ENCODE measurements at places on chromosomes 4 and X.

DNA sequence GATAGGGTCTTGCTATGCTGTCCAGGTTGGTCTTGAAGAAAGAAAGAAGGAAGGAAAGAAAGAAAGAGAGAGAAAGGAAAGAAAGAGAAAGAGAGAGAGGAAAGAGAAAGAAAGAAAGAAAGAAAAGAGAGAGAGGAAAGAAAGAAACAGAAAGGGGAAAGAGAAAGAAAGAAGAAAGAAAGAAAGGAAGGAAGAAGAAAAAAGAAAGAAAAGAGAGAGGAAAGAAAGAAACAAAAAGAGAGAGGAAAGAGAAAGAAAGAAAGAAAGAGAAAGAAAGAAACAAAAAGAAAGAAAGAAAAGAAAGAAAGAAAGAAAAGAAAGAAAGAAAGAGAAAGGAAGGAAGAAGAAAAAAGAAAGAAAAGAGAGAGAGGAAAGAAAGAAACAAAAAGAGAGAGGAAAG is 95.8 kb upstream of the SHOX start:
- no peak for DNase-seq

DNA sequence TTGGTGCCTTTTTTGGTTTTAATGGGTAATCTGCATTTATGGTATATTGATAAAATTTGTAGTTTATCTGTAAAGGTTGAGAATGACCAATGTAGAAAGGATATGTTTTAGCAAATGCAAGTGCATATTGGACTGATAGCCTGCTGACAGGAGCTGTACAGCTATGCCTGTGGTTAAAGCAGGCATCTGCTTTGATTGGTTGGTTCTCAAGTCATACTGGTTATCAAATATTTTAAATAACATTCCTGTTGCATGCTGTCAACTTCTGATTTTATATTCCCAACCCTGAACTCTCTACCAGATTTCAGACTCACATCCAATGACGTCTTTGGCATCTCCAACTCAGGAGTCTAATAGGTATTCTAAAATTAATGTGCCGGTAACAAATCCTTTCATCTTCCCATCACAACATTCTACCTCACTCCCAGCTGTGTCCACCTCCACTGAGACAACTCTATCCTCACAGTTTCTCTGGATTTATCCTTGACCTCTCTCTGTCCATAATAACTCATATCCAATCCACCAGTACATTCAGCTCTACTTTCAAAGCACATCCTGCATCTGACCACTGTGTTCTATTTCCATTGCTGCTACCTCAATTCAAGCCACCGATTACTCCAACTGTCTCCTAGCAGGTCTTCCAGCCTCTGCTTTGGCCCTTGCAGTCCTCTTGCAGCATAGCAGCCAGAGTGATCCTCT is 125.7 kb downstream of the CAMK2D start:
- DNase-seq, result peak; percentile 25

- no peak for DNase-seq
Measured at GRCh38 chrX:73817393-73818199, 254.6 kb downstream of the CHIC1 start.

DNA sequence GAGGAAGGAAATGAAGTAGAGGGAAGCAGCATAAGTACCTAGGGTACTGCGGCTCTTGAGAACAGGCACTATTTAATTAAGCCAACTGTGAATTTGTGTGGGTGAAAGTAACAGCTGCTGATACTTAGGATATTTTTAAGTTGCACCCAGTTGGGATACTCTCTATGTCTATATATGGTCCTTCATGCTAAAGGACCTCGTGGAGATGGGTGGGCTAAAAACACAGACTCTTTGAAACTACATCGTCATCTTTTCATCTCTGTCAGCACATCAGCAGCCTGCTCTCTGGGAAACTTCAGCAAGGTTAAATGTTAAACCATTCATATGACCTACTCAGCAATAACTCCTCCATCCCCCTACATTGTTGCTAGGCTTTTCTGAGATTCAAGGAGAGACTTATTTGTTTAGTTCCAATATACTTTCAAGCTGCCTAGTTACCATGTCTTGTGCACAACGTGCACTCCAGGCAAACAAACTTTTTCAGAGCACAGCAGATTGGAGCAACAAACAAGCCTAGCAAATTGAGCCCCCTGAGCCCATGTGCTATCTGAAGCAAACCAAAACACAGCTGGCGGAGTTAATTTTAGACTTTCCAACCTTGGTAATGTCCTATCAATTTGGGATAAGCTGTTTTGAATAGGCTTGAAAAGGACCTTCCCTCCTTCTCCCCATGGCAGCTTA is 6.2 kb upstream of the MOB1B start:
- peak; percentile 40 for DNase-seq

GRCh38 chr4:154029171-154029570 is 240.3 kb upstream of the SFRP2 start:
- no peak for DNase-seq

- DNase-seq, result no peak
Measured at GRCh38 chr4:149574971-149575370, 240.7 kb downstream of the IQCM start.

- no peak for DNase-seq
Measured at GRCh38 chr4:8656185-8656517, 63.6 kb downstream of the CPZ start.

DNA sequence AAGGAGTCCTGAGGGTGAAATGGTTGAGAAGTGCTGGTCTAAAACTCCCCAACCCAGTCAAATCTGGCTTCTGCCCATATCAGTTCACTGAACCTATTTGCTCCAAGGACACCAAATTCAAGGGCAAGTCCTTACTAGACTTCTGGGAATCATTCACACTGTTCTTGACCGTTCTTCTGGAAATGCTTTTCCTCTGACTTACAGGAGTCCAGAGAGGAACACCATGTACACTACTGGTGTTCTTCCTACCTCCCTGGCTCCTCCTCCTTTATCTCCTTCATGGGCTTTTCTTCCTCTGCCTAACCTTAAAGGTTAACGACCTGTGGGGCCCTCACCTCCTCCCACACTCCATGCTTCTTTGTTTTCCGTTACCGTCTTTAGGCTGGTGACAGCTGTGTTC is 281.3 kb downstream of the FRMPD4 start:
- no peak for DNase-seq

DNA sequence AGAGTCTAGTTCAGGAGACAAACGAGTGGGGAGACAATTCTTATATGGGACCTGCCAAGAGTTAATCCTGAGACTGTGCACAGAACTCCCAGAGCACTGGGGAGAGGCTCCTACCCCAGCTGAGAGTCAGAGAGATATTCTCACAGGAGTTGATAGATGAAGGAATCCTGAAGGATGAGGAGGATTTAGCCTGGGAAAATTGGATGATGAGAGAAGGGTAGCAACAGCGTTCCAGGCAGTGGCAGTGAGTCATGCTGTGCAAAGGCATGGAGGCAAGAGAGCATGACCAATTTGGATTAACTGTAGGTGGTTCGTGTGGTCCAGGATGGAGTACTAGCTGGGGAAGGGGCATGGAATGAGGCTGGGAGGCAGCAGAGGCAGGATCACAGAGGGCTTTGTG is 318.6 kb downstream of the LDB2 start:
- peak; percentile 28 for DNase-seq

- DNase-seq, result no peak
Measured at GRCh38 chrX:13256603-13257002, 63.2 kb downstream of the ATXN3L start.

- DNase-seq, result no peak
Measured at GRCh38 chr4:38669208-38669607, 5.2 kb downstream of the KLF3 start.

DNA sequence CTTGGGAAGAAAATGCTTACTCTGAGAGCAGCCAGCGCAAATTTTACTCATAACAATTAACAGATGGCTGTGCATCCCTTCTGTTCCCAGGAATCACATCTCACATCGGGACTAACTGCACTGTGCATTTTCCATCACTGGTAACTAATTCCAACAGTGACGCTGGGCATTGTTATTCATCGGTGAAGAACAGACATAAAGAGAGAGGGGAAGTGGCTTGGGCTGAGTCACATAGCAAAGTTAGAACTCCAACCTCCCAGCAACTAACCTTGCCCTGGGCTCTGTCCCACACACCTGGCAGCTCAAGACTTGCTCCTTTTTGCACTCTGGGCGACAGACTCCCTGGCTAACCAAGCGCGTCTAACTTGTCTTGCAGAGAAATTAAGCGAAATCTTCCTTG is 6.4 kb upstream of the LONRF3 start:
- no peak for DNase-seq

DNA sequence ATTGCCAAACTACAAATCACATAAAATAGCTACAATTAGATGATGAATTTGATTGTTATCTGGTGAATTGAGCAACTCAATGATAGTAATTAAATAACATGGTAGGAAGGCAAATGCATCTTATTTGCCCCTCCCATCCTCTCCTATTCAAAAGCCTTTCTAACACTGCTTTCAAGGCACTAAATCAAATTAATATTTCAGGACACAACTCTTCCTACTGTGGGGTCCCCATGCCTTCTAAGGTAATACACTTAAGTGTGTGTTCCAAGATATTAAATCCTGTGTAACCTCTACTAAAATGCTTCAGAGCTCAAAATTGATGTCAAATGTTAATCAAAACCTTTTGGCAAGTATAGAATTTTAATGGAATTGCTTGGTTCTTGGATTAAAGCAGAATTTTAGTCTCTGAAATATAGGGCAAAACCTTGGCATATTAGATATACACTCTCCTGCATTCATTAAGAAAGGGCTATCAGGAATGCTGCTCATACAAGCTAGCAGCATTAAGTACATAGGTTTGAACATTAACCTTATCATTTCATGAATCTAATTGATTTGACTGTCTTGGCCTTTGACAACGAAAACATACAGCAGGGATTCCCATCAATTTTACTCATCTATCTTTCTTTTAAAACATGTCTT is 371.8 kb upstream of the GALNTL6 start:
- DNase-seq, result no peak

DNA sequence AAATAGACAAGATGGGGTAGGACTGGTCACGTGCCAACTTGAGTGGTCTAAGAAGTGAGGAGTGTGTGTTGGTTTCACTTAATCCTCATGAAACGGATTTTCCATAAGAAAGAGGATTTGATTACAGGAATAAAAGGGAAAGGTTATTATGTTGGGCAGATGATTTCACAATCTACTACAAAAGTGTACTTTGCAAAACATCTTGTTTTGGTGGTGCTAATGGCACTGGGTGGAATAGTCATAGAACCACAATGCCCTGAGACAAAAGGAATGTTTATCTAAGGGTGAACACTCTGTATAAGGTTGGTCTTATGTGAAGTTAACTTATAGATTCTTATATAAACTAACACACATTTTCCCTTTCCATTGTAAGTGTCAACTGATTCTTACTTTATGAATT is 45.6 kb downstream of the GLUD2 start:
- no peak for DNase-seq

DNA sequence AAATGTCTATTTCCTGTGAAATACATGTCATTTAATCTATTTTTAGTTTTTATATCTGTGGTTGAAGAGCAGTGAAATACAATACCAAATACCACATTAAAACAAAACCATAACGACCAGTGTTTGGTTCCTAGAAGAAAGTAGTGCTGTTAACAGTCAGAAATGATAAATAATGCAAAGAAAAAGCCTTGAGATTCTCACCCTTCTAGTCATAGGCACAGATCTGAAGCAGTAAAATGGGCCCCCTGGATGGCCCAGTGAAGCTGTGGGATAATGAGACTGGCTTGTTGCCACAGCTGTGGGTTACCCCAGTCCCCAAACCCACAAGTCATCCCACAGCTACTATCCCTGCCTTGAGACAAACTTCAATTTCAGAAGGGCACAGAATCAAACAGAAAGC is 137.3 kb upstream of the RPL34 start:
- DNase-seq, result no peak
